ENCODE measurements at places on chromosomes 11 and 22.
A peak's percentile ranks its signal among the peaks of the same experiment; 100 is the strongest.

DNA sequence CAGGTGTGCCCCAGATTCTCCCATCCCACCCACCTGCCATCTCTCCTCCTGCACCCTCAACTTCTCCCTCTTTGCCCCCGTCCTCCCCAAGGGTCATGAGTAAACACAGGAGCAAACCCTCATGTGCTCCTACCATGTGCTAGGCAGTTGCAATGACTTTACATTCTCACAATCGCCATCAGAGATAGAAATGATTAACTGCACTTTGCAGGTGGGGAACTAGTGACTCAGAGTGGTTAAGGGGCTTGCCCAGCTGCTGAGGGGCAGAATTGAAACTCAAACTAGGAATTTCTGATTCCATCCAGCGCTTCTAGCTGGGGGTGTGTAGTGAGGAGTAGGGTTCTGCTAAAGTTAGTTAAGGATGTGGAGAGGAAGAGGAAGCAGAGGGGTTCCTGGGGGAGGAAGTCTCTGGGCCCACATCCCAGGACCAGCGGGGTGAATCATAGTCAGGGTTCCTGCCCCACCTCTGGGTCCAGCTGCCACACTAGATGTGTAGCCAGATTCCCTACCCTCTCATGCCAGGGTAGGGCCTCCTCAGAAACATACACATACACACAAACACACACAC, 16.0 kb upstream of the PRG2 start:
- DNase-seq, result no peak

GRCh38 chr11:123509737-123510578, 79.9 kb downstream of the GRAMD1B start:
- peak; percentile 65 for DNase-seq

DNA sequence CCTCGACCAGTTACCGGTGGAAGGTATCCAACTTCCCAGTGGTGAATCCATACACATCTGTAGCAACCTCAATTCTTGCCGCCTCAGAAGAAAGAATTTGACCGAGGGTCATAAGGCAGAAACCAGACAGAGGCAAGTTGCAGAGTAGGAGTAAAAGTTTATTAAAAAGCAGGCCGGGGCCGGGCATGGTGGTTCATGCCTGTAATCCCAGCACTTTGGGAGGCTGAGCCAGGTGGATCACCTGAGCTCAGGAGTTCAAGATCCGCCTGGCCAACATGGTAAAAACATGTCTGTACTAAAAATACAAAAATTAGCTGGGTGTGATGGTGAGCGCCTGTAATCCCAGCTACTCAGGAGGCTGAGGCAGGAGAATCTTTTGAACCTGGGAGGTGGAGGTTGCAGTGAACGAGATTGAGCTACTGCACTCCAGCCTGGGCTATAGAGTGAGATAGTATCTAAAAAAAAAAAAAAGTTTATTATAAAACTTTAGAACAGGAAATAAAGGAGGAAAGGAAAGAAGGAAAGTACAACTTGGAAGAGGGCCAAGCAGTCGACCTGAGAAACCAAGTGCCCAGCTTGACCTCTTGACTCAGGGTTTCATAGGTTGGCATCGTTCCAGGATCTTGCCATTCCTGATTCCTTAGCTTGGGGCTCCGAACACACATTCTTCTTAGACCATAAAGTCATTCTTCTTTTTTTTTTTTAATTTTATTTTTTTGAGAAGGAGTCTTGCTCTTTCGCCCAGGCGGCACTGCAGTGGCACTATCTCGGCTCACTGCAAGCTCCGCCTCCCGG, 27.8 kb downstream of the RGL4 start:
- no peak for DNase-seq

- DNase-seq, result no peak
These were observed 7.8 kb downstream of the MRGPRF start for GRCh38 chr11:69005183-69005630.

DNA sequence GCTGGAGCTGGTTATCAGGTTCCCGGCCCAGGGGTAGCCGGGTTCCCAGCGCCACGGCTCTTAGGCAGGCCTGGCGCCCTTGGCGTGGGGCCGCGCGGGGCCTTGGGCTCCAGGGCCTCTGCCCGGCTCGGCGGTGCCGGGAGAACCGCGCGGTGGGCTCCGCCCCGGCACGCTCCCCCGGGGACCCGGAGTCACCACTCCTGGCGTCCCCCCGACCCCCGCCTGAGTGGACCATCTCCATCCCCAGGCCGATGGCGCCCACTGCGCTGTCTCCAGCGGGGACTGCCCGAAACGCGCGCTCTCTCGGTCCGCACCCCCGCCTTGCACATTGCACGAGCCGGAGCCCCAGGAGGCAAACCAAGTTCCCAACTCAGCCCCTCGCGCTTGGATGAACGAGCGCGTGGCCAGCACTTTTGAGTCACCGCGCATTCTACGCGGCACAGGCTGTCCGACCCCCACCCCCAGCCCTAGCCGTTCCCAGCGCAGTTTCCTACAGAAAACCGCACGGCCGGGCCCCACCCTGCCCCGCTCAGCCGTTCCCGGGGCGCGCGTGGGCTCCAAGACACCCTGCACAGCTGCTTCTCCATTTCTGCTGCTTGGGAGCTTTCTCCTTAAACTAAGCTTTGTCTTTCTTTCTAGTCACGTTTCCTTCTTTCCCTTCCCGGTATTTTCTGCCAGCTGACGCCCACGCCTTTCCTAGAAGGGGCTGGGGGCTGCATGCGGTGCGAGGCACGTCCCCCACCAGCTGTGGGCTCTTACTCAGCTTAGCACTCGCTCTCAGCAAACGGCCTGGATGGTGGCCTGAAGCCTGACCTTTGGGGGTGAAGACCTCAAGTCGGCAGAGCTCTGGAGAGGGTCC, 650 bp upstream of the CHID1 start:
- peak; percentile 66 for DNase-seq

GRCh38 chr22:45905326-45905923, 71.5 kb downstream of the WNT7B start:
- no peak for DNase-seq

DNA sequence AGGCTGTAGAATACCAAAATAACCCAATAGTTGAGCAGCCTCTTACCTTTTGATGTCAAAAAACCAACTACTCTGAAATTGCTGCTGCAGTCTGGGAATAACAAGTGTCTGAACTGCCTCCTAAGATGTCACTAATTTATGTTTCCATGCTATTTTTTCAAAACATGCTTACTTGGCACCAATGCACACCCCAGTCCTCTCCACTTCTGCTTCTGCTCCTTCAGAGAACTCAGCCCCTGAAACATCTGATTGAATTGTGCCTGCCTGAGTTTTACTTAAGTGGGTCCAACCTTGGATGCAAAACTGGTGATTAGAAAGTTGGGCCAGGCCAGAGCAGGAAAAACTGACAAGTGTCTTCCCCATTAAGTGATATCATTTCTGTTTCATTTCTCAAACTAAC, 24.6 kb upstream of the TMEM218 start:
- DNase-seq, result no peak

DNA sequence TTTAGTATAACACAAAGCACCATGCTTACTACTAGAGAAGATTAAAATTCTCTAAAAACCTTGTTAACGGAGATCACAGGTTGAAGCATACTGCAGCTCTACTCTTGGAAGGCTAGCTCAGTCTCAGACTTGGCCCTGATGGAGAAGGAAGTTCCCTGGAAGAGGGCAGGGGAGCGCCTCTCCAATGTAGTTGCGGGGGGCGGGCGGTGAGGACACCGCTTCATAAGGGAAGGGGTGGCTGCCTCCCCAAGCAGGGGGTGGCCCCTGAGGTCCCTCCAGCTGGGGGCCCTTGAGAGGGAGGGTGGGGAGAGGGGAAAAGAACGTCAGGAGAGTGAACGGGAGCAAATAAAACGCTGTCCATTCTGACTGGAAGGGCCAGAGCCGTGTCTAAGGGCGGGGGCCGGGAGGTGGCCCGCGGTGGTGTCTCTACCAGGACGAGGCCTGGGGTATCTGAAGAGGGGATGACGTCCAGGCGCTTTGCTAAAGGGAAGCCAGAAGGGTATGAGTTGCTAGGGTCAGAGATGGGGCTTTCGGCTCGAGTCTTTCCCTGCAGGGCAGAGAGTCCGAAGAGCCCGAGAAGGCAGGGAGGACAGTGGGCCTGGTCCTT, 553 bp upstream of the USP47 start:
- DNase-seq, result no peak

- DNase-seq, result no peak
These were observed 64.8 kb downstream of the PAK1 start for GRCh38 chr11:77409046-77409445.

DNA sequence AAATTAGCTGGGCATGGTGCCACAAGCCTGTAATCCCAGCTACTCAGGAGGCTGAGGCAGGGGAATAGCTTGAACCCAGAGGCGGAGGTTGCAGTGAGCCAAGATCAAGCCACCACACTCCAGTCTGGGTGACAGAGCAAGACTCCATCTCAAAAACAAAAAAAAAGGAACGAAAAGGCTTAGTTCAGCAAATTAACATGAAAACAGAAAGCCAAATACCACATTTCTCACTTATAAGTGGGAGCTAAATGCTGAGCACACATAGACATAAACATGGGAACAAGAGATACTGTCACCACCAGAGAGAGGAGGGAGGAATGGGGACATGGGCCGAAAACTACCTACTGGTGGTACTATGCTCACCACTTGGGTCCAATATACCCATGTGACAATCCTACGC, 38.6 kb downstream of the SCGB1A1 start:
- no peak for DNase-seq

- DNase-seq, result no peak
These were observed 44.6 kb downstream of the SGSM3 start for GRCh38 chr22:40414838-40415505.

- no peak for DNase-seq
These were observed 20.7 kb downstream of the TNKS1BP1 start for GRCh38 chr11:57303990-57304579.

- peak; percentile 38 for DNase-seq
These were observed 23.8 kb upstream of the IGSF22 start for GRCh38 chr11:18749681-18750319.

- no peak for DNase-seq
These were observed 41.4 kb downstream of the PACSIN2 start for GRCh38 chr22:42973536-42973881.

GRCh38 chr11:74403607-74404321, 5.5 kb upstream of the PGM2L1 start:
- no peak for DNase-seq

- no peak for DNase-seq
These were observed 9.5 kb downstream of the PLA2G6 start for GRCh38 chr22:38171927-38172831.

DNA sequence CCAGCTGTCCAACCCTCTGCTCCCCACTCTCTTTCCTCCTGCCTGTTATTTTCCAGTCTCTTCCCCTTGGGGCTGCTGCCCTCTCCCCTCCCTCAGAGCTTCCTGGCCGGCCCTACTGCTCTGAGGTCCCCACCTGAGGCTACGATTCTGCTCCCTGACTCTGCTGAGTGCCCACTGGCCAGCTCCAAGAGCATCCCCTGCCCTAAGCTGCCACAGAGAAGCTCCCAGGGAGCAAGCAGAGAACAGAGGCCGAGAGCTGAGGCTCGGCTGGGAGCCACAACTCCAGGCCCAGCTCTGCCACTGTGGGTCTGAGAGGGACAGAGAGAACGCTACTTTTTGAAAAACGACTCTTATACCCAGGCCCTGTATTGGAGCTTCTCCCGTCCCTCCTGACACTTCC, 61.1 kb downstream of the CHRDL2 start:
- DNase-seq, result no peak

DNA sequence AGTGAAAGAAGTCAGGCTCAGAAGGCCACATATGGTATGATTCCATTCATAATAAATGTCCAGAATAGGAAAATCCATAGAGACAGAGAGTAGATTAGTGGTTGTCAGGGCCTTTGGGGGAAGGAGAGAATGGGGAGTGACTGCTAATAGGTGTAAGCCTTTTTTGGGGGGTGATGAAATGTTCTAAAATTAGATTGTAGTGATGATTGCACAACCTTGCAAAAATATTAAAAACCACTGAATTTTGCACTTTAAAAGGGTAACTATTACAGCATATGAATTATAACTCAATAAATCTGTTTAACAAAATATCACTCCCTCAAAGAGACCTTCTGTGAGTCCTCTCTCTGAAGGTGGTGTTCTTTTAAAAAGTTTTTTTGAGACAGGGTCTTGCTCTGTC, 72.3 kb upstream of the GRK3 start:
- DNase-seq, result no peak

GRCh38 chr22:21816787-21817496, 50.5 kb downstream of the MAPK1 start:
- DNase-seq, result no peak

DNA sequence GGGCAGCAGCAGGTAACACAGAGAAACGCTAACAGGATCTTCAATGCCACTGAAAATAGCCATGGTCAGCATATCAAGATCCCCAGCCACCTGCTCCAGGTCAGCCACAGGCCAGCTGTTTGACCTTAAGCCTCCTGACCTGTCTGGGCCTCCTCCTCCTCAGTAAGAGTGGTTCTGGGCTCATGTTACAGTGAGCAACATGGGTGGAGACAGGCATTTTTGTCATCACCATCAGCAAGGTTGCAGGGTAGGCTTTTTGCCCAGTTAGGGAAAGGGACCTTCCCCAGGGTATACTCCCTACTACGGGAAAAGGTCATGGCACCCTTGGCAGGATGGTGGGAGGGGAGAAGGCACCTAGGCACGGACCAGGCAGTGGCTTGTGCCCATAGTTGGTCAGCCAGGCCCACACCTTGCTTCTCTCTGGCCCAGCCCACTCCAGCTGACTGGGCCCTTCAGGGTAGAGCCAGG, 131.8 kb upstream of the PARVA start:
- DNase-seq, result no peak

Data from right hindlimb (tissue), 1 donor.